ENCODE measurements at places on chromosomes 6 and 20.

DNA sequence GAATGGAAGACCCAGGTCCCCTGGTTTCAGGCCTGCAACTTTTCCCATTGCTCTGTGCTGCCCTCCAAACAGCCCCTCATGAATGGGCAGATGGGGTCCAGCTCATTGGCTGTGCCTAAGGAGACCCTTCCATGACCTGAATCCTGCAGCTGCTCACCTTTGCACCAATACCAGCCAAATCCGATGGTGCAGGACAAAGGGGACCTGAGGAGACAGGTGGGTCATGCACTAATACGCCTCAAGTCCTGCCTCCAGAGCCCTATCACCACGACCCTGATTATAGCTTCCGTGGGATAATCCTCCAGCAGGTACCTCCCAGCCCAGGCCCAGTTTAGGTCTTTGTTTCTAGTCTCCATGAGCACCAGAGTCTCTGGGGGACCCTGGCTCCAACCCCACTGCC lies 16.8 kb downstream of the TREM1 start:
- no peak for DNase-seq

- DNase-seq, result peak; percentile 80
Measured at GRCh38 chr20:47150403-47151152, 205.9 kb downstream of the ZMYND8 start.

DNA sequence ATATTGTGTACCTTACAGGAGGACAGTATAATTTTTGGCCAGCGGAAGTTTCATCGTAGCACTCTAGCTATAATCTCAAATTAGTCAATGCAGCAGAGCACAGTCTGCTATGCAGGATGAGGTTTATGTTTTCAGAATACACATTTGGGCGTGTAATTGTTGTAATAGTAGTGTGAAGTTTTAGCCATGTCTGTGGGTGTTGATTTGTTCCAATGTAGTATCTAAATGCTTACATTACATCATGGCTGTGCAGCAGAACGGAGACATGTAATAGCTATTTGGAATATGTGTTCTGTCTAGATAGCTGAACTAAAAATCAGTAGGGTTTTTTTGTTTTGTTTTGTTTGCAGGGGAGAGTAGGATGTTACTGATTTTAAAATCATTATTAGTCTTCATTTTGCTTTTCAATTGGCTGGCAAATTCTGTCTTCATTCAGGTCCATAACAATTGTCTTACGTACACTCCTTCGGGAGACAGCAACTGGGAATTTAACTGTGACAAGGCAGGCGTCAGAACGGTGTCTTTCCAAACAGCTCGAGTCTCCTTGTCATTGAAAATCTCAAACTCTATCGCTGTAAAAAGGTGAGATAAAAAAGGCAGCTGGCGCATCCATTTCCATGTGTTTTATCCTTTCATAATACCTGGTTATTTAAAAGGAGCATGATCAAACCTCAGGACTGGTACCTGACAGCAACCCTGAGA lies 65.1 kb upstream of the CDH4 start:
- DNase-seq, result no peak

GRCh38 chr6:149646599-149646998 lies 1.9 kb downstream of the KATNA1 start:
- DNase-seq, result no peak

DNA sequence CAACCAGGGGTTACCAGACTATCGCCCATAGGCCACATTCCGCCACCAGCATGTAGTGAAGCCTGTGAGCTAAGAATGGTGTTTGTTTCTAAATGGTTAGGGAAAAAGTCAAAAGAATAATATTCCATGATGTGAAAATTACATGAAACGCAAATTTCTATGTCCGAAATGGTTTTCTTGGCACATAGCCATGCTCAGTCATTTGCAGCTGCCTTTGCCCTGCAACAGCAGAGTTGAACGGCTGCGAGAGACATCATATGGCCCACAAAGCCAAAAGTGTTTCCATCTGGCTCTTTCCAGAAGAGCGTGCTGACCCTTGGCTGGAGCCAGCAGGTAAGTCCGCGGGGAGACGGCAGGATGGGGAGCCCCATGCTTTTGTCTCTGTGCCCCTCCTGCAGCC lies 60.7 kb downstream of the FAM120B start:
- no peak for DNase-seq

- DNase-seq, result no peak
Measured at GRCh38 chr6:7671581-7671980, 54.3 kb upstream of the BMP6 start.

- peak; percentile 46 for DNase-seq
Measured at GRCh38 chr6:30747902-30748769, 3.8 kb upstream of the IER3 start.

GRCh38 chr6:41757271-41757670 lies 10.1 kb upstream of the PGC start:
- DNase-seq, result no peak
